ENCODE measurements at places on chromosomes 6 and 20.

DNA sequence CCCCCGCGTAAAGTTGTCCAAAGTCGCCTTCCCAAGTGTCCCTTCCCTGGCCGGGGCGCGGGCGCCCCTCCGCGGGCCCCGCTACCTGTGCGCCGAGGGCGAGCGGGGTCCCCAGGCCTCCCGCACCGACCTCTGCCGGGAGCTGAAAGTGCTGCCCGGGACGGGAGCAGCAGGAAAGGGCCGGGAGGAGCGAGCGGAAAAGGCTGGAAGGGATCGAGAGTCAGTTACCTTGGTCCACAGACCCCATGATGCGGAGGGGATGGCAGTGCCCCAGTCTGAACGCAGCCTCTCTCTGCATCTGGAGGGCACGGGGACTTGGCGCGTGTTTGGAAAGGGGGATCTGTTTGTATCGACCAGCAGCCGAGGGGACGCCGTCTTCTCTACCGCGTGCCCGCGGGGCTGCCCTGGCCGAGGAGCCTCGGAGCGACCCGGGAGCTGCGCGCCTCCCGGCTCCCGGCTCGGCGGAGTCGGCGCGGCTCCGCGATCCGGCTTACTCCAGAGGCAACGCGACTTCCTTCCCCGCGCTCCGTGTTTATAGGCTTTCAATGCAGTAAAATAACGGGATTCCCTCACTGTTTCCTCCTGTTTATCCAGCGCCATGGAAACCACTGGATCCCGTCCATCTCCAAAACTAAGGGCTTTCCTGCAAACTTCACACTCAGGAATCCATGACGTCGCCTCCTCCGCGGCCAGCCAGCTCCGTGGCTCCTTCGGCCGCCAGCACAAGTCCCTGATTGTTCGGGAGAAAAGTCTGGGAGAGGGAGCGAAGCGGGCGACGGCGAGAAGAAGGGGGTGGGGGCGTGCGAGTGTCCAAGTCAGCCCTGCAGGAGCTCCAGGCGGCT lies 20.0 kb upstream of the NFATC2 start:
- no peaks in the 10 kb centered on the region for H3K36me3 ChIP-seq
- peak overlapping the region; percentile 30 for H3K4me3 ChIP-seq
- H3K27me3 ChIP-seq, result peaks cover 59% of the 10 kb centered on the region
- DNase-seq, result no peak

- H3K36me3 ChIP-seq, result no peaks in the 10 kb centered on the region
- DNase-seq, result no peak
- no peak overlapping the region for H3K4me3 ChIP-seq
- H3K27ac ChIP-seq, result no peak overlapping the region
- no peaks in the 10 kb centered on the region for H3K27me3 ChIP-seq
- no peaks in the 10 kb centered on the region for H3K4me1 ChIP-seq
Measured at GRCh38 chr6:39196673-39197091, 32.6 kb downstream of the KCNK5 start.

DNA sequence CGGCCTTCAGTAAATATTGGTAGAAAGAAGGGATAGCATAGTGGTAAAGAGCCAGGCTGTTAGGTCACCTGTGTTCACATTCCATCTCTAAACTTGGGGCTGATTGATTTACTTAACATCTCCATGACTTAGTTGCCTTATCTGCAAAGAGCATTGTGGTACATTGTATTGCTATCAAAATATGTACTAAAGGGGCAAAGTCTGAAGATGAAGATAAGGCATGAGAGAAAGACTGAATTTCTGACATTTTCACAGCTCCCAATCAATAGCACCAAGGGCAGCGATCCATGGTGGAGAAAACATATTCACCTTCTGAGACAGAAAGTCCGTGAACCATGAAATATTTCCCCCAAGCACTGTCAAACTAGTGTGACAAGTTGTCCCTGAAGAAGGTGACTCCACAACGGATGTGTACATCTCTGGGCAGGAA lies 223.3 kb upstream of the STXBP5 start:
- no peaks in the 10 kb centered on the region for H3K36me3 ChIP-seq
- no peaks in the 10 kb centered on the region for H3K27me3 ChIP-seq
- no peaks in the 10 kb centered on the region for H3K4me1 ChIP-seq
- no peak for DNase-seq
- no peak overlapping the region for H3K4me3 ChIP-seq

DNA sequence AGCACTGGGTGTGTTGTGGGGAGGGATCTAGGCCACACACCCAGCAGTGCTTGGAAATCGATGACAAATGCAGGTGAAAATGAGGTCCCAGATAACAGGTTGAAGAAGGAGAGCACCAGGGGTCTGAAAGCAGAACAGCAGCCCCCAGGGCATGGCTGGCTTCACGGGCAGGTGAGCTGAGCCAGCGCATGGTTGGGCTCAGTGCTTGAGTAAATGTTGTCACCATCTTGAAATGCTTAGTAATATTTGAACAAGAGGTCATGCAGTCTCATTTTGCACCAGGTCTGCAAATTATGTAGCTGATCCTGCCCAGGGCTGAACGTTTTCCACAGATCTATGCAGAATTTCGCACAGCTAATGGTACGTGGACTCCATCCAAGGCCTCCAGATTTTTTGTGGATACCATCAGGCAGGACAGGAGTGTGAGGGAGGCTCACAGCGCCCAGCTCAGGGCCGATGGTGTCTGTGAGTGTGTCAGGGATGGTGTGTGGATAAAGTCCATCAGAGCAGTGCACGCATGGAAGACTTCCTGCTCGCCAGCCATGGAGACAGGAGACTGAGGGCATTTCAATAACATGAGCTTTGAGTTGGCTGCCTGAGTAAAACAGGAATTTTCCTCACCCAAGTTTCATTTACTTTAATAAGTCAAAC lies 53.1 kb upstream of the SNX9 start:
- H3K4me3 ChIP-seq, result no peak overlapping the region
- no peaks in the 10 kb centered on the region for H3K36me3 ChIP-seq
- no peak for DNase-seq

GRCh38 chr6:153575528-153575927 lies 444.4 kb upstream of the RGS17 start:
- H3K4me3 ChIP-seq, result no peak overlapping the region
- DNase-seq, result no peak
- H3K27me3 ChIP-seq, result no peaks in the 10 kb centered on the region
- H3K27ac ChIP-seq, result no peak overlapping the region
- no peaks in the 10 kb centered on the region for H3K36me3 ChIP-seq

GRCh38 chr20:49534255-49534712 lies 33.7 kb downstream of the PTGIS start:
- no peaks in the 10 kb centered on the region for H3K36me3 ChIP-seq
- DNase-seq, result peak; percentile 27
- H3K27me3 ChIP-seq, result peaks cover 17% of the 10 kb centered on the region
- H3K27ac ChIP-seq, result no peak overlapping the region

DNA sequence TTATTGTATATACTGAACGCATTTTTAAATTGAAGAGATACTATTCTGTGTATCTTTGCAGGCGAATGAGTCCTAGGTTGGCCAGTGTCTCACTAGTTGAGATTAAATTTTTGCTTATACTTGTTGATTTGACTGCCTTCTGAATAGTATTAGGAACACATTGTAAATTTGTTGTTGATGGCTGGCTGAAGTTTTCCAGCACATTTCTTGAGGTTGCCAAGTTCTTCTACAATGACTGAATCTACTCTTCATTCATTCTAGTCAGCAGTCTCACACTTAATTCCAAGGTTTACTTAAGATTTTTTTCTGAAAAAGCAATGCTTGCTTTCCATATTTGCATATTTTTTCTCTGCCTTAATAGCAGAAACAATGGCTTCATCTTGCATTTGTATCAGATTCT lies 151.7 kb downstream of the ZFAND3 start:
- no peaks in the 10 kb centered on the region for H3K4me1 ChIP-seq
- no peaks in the 10 kb centered on the region for H3K36me3 ChIP-seq
- H3K4me3 ChIP-seq, result no peak overlapping the region
- H3K27ac ChIP-seq, result no peak overlapping the region
- H3K27me3 ChIP-seq, result no peaks in the 10 kb centered on the region

DNA sequence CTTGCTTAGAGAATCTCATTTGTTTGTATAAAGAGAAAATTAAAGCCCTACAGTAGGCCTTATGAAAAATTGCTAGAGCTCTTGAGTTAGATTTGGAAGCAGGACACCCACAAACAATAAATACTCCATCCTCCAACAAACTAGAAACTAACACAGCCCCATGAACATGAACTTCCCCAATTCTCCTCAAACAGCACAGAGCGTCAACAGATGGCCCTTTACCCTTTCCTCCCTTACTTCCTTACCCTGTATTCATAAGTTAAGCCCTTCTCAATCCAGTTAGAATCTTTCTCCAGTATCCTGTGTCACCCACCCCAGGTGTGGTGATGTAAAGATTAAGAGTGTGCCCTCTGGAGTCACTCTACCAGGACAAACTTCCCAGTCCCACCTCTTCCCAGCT lies 113.7 kb downstream of the UNC5CL start:
- H3K4me3 ChIP-seq, result no peak overlapping the region
- no peaks in the 10 kb centered on the region for H3K36me3 ChIP-seq

DNA sequence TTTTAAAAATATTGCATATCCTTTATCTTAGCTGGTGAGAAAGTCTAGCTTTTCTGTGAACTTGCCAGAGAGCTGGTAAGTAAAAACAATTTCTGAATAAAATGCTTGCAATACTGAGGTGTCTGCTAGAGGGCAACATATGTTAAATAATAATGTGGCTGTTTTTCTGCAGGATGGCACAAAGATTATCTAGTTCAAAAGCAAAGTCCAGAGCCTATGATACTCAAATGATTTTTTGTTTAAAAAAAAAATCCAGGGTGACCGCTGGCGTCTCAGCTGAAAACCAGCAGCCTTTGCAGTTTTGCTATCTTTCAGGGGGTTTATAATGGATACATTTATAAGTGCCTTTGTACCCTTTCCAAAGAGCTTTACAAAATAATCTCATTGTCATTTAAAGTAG lies 194.9 kb downstream of the PHACTR1 start:
- no peak overlapping the region for H3K27ac ChIP-seq
- H3K27me3 ChIP-seq, result peaks cover 6% of the 10 kb centered on the region
- no peaks in the 10 kb centered on the region for H3K36me3 ChIP-seq
- H3K4me3 ChIP-seq, result no peak overlapping the region

- no peaks in the 10 kb centered on the region for H3K27me3 ChIP-seq
- no peak overlapping the region for H3K4me3 ChIP-seq
- no peak for DNase-seq
- no peaks in the 10 kb centered on the region for H3K36me3 ChIP-seq
Measured at GRCh38 chr6:134936931-134937330, 13.0 kb downstream of the ALDH8A1 start.

DNA sequence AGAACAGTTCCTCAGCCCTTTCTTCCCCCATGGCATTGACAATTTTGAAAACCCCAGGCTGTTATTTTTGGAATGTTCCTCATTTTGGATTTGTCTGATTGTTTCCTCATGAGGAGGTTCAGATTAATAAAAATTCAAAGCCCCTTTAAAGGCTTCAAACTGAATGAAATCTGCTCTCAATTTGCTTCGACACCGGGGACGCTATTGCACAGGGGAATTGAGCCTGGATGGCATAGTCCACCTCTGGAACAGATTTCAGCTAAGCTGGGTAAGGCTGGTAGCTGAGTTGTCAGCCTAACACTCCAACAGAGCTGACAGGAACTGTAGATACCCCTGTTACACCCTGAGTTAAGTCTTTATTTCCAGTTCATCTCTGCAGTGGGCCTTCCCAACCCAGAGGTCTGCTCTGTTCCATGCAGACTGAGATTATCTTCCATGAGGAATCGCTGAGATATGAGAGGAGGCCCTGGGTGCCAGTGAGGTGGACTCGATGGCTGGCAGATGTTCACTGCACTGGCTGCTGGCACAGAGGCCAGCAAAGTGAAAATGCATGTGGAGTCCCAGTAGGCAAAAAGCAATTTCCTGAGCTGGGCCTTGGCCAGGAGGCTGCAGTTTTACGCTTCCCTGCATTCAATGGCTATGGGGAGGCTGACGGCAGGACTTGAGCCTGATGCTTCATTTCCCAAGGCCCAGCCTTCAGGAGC lies 73.3 kb upstream of the PAX1 start:
- H3K4me1 ChIP-seq, result no peaks in the 10 kb centered on the region
- no peaks in the 10 kb centered on the region for H3K27me3 ChIP-seq
- no peak overlapping the region for H3K4me3 ChIP-seq
- DNase-seq, result no peak

- DNase-seq, result no peak
- H3K27me3 ChIP-seq, result no peaks in the 10 kb centered on the region
Measured at GRCh38 chr20:58362970-58363369, 26.1 kb upstream of the VAPB start.

- H3K36me3 ChIP-seq, result no peaks in the 10 kb centered on the region
- no peak overlapping the region for H3K27ac ChIP-seq
- H3K4me1 ChIP-seq, result no peaks in the 10 kb centered on the region
- H3K27me3 ChIP-seq, result peaks cover 3% of the 10 kb centered on the region
- H3K4me3 ChIP-seq, result no peak overlapping the region
Measured at GRCh38 chr6:43817192-43817591, 47.2 kb downstream of the VEGFA start.

GRCh38 chr6:186340-186965 lies 105.8 kb upstream of the DUSP22 start:
- H3K27ac ChIP-seq, result no peak overlapping the region
- no peaks in the 10 kb centered on the region for H3K27me3 ChIP-seq
- DNase-seq, result no peak
- H3K36me3 ChIP-seq, result no peaks in the 10 kb centered on the region
- no peak overlapping the region for H3K4me3 ChIP-seq
- peaks cover 2% of the 10 kb centered on the region for H3K4me1 ChIP-seq

DNA sequence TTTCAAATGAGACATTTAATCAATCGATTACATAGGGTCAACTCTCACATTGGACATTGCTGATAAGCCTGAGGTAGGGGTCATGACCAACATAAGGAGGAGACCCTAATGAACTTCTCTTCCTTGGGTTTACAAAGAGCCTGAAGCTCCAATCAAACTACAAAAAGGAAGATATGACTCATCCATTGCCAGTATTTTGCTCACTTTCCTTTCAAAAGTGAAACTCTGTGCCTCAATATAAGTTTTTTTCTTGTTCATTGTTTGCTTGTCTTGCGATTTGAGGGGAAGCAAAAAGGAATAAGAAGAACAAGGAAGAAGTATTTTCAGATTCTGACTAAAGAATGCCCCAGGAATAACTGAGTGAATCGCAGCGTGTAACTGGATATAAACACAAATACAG lies 38.8 kb upstream of the KHDRBS2 start:
- DNase-seq, result no peak
- no peaks in the 10 kb centered on the region for H3K27me3 ChIP-seq
- no peak overlapping the region for H3K27ac ChIP-seq
- no peaks in the 10 kb centered on the region for H3K36me3 ChIP-seq
- H3K4me3 ChIP-seq, result no peak overlapping the region

DNA sequence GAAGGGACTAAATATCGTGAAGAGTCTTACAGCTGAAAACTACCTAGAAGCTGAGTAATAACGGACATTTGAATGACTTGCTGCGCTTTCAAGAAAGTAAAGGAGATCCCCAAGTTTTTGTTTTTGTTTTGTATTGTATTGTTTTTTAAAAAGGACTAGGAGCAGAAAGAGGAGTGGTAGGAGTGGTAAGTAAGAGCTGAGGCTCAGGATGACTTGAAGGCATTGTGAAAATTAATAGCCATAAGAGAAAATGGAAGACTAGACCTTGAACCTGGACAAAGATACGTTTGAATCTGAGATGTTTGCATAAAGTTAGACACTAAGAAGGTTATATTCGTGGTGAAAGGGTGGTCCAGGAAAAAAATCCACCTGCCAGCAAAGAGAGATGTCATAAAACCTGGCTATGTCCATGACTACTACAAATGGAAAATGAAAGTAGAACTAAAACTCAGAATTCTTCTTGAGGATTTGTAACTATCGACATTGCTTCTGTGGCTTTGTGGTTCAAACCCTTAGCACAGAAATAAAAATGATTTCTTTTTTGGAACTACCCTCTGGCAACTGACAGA lies 824.8 kb upstream of the FLRT3 start:
- H3K4me1 ChIP-seq, result no peaks in the 10 kb centered on the region
- no peak for DNase-seq
- no peaks in the 10 kb centered on the region for H3K36me3 ChIP-seq
- no peak overlapping the region for H3K27ac ChIP-seq

- H3K27me3 ChIP-seq, result no peaks in the 10 kb centered on the region
- H3K4me1 ChIP-seq, result peaks cover 5% of the 10 kb centered on the region
- no peak overlapping the region for H3K27ac ChIP-seq
- no peak for DNase-seq
Measured at GRCh38 chr6:108361312-108361932, 66.6 kb downstream of the AFG1L start.
